ENCODE measurements at places on chromosomes 1 and 21. TPM values are rescaled to one million over a fixed set of nuclear protein-coding genes. Genes with fewer than 3 reads are reported as not detected.

ACTL8 gene
- not detected for total RNA-seq

TMPRSS15 gene
- total RNA-seq = not detected

TRIM17 gene
- 0.96 TPM for total RNA-seq

RNF115 gene
- total RNA-seq = 11.9 TPM

C1orf198 gene
- total RNA-seq = 2.2 TPM

P3H1 gene
- total RNA-seq = 17.6 TPM

NRIP1 gene
- total RNA-seq = 41.6 TPM

CNKSR1 gene
- 2.3 TPM for total RNA-seq

NPPA gene
- not detected for total RNA-seq

TRNAU1AP gene
- 21.4 TPM for total RNA-seq

DNA sequence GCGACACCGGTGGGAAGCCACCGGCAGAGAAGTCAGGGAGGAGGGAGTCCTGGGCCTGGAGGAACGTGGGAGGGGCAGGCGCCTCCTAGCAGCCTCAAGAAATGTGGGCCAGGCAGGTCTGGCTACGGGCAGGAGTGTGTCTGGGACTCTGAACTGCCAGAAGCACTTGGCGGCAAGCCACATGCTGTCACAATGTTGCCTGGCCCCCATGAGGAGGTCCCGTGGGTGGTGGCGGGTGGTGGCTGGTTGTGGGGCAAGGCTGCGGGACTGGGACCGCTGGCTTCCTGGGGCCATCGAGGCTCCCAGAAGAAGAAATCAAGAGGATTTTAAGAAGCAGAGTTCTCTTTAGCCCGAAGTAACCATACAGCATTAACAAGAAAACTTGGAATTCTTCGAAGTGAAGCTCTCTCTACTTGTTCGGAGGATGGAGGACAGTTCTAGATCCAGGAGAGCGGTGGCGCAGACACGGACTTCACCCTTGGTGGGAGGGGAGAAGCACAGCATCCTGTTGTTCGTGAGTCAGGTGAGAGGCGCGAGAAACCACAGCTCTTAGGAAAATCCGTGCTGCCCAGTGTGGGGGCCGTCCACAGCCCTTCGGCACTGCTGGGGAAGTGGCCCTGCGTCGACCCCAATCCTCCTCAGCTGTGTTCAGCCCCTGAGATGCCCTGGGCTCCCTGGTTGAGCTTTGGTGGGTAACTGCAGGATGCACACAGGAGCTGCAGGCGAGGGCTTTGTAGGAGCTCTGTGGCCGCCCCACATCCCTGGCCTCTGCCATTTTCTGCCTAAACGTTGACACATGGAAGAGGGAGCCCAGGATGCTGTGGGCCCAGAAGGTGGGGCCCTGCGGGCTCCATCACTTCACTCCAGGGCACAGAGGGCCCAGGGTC lies 12.4 kb downstream of the SKI start:
- peaks cover 39% of the 10 kb centered on the region for H3K36me3 ChIP-seq
- H3K27me3 ChIP-seq = no peaks in the 10 kb centered on the region
- H3K4me3 ChIP-seq = no peak overlapping the region
- H3K4me1 ChIP-seq = peaks cover 92% of the 10 kb centered on the region
- H3K27ac ChIP-seq = no peak overlapping the region

- no peaks in the 10 kb centered on the region for H3K27me3 ChIP-seq
- no peaks in the 10 kb centered on the region for H3K36me3 ChIP-seq
- H3K4me1 ChIP-seq = no peaks in the 10 kb centered on the region
- H3K27ac ChIP-seq = no peak overlapping the region
- H3K4me3 ChIP-seq = no peak overlapping the region
Measured at GRCh38 chr1:240242601-240243144, 151.0 kb downstream of the FMN2 start.

DNA sequence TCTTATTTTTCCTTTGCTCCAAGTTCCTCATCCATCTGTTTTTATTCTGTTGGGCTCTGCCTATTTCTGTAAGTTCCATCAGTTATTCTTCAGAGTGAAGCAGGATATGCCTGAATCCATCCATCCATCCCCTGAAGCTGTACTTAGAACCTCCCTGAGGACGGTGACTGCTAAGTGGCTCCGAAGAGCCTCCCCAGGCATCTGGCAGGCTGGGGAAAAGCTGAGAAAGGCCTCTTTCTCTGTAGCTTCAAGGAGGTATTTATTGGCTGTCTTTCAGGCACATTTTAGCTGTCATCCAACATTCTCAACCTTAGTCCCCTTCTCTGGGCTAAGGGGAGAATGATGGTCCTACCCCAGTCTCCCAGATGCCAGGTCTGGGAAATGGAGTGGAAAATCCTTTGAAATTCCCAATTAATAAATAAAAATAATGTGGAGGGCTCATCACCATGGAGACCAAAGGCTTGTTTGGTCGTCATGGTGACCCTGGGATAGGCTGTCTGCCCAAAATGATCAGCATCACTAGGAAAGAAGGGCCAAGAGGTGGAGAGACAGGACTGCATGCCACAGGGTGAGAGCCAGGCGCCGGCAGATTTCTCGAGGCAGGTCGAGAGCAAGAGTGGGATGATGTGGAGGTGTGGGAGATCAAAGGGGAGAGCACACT lies 82.0 kb downstream of the UBIAD1 start:
- H3K27ac ChIP-seq = no peak overlapping the region
- H3K36me3 ChIP-seq = no peaks in the 10 kb centered on the region
- no peak for DNase-seq
- H3K27me3 ChIP-seq = peaks cover 2% of the 10 kb centered on the region
- peaks cover 11% of the 10 kb centered on the region for H3K4me1 ChIP-seq

DNA sequence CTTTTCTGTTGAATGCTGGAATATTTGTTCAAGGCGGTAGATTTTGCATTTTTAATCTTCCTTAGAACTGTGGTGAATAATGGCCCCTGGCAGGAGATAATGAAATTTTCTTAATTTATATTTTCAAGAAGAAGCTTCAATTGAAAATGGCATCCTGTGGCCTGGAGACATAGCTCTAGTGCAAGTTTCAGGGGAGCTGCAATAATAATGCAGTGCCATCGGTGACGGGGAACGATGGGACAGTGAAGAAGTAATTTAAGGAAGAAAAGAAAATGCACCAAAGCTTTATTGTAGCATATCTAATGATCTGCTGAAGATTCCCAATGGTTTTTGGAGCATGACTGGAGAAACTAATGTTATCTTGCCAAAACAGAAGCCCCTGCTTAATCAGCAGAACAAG lies 128.4 kb downstream of the ADGRL2 start:
- H3K27me3 ChIP-seq = no peaks in the 10 kb centered on the region
- DNase-seq = no peak
- H3K36me3 ChIP-seq = no peaks in the 10 kb centered on the region
- no peak overlapping the region for H3K4me3 ChIP-seq

DNA sequence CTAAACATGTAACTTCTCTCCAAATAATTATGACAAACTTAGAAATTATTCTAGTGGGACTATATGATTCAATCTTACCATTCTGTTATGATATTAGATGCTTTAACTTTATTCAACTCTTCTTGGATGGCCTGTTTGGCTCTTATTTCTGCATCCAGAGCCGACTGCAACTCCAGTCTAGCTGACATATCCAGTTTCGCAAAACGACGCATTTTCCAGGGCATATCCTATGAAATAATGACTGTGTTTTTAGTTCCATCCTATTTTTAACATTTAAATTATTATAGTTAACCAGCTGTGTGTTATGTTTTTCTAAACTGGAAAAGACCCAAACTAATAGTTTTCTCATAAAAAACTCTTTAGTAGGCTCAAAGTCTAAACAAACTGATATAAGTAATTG lies 133.7 kb downstream of the COQ8A start:
- H3K4me3 ChIP-seq = no peak overlapping the region
- H3K27me3 ChIP-seq = no peaks in the 10 kb centered on the region
- DNase-seq = no peak
- H3K27ac ChIP-seq = no peak overlapping the region

- H3K36me3 ChIP-seq = no peaks in the 10 kb centered on the region
- DNase-seq = no peak
- no peak overlapping the region for H3K27ac ChIP-seq
- H3K27me3 ChIP-seq = no peaks in the 10 kb centered on the region
- no peaks in the 10 kb centered on the region for H3K4me1 ChIP-seq
- H3K4me3 ChIP-seq = no peak overlapping the region
Measured at GRCh38 chr21:14657241-14658008, 111.3 kb upstream of the SAMSN1 start.

- no peak overlapping the region for H3K27ac ChIP-seq
- no peak overlapping the region for H3K4me3 ChIP-seq
- H3K36me3 ChIP-seq = peaks cover 94% of the 10 kb centered on the region
Measured at GRCh38 chr1:55071477-55071876, 32.1 kb downstream of the PCSK9 start.

- no peak overlapping the region for H3K4me3 ChIP-seq
- no peak overlapping the region for H3K27ac ChIP-seq
- DNase-seq = peak; percentile 75
- H3K27me3 ChIP-seq = no peaks in the 10 kb centered on the region
Measured at GRCh38 chr1:207848234-207848633, 62.7 kb downstream of the CD34 start.

DNA sequence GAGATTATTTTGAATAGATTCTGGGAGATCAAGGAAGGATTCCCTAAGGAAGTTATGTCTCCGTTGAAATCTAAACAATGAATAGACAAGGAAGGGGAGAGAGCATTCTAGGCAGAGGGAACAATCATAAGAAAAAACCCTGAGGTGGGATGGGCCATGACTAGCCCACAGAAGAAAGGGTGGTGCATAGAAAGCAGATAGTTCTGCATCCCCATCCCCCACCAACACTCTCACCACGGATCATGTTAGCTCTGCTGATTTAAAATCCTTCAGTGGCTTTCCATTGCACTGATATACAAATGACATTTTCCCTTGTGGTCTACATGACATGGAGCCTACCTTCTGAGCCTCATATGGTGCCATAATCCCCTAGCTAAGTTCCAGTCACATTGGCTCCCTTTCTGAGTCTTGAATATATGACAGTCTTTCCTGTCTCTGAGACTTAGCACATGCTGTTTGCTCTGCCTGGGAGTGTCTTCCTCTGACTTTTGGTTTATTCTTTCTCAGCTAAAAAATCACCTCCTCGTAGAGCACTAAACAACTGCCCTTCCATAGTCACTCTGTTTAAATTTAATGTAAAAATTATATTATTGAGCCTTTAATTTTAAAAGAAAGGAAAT lies 15.2 kb downstream of the SCMH1 start:
- no peak for DNase-seq
- no peaks in the 10 kb centered on the region for H3K36me3 ChIP-seq
- no peak overlapping the region for H3K27ac ChIP-seq
- no peak overlapping the region for H3K4me3 ChIP-seq
- no peaks in the 10 kb centered on the region for H3K4me1 ChIP-seq
- no peaks in the 10 kb centered on the region for H3K27me3 ChIP-seq

DNA sequence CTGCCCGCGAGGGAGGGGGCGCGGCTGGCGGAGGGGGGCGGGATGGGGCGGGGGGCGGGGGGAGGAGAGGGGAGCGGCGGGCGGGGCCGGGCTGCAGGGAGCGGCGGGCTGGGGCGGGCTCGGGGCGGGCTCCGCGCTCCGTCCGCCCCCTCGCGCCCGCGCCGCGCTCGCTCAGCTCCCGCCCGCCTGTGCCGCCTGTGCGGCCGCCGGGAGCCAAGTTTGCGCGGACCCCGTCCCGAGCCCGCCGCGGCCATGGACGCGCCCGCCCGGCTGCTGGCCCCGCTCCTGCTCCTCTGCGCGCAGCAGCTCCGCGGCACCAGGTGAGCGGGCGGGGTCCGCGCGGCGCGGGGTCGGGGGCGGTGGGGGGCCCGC lies at the start of gene GABRD:
TSS of gene GABRD (plus strand) at position 174 of the 372 bp plus-strand sequence. CDS start at position 253, 79 bp downstream.
- H3K27me3 ChIP-seq = peaks cover 59% of the 10 kb centered on the region
- H3K4me1 ChIP-seq = peaks cover 19% of the 10 kb centered on the region
- no peak within 1 kb of the TSS for H3K4me3 ChIP-seq
- H3K36me3 ChIP-seq = no peaks in the 10 kb centered on the region
- H3K27ac ChIP-seq = no peak within 1 kb of the TSS

DNA sequence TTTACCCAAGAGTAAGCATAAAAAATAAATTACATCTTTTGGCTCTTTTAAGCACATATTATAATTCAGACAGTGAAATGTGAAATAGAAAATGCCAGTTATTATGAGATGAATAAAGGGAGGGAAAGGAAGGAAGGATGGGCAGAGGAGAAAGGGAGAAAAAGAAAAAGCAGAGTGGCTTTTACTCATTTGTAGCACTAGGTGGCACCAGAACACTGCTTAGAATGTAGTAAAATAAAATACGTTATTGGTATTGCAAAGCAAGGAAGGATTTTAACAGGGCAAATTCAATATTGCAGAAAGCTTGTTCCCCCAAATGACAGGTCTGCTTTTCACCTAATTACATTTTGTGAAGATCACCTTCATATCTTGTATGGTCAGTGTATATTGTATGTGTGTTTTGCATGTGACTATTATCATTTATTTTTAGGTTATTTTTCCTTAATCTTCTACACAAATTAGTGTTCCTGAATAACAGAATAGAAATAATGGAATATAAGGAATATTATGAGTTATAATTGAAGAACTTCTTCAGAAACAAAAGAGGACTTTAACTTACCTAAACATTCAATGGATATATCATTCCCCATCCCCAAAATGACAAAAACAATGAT lies 9.1 kb upstream of the PCNX2 start:
- H3K4me3 ChIP-seq = no peak overlapping the region
- no peak overlapping the region for H3K27ac ChIP-seq
- DNase-seq = no peak
- no peaks in the 10 kb centered on the region for H3K27me3 ChIP-seq
- H3K4me1 ChIP-seq = no peaks in the 10 kb centered on the region

- DNase-seq = peak; percentile 8
- peaks cover 2% of the 10 kb centered on the region for H3K27me3 ChIP-seq
- H3K36me3 ChIP-seq = no peaks in the 10 kb centered on the region
- H3K4me3 ChIP-seq = no peak overlapping the region
Measured at GRCh38 chr1:50271968-50272578, 151.2 kb downstream of the DMRTA2 start.

GRCh38 chr1:206560007-206560716 lies 52.1 kb downstream of the EIF2D start:
- DNase-seq = no peak
- H3K4me1 ChIP-seq = peaks cover 77% of the 10 kb centered on the region
- peak overlapping the region; percentile 94 for H3K4me3 ChIP-seq

- H3K36me3 ChIP-seq = peaks cover 38% of the 10 kb centered on the region
- no peak for DNase-seq
- H3K27me3 ChIP-seq = no peaks in the 10 kb centered on the region
- H3K27ac ChIP-seq = no peak overlapping the region
- H3K4me3 ChIP-seq = no peak overlapping the region
Measured at GRCh38 chr1:52658795-52659194, 25.8 kb downstream of the SHISAL2A start.

- H3K4me1 ChIP-seq = peaks cover 17% of the 10 kb centered on the region
- DNase-seq = no peak
- peaks cover 9% of the 10 kb centered on the region for H3K36me3 ChIP-seq
- H3K27me3 ChIP-seq = no peaks in the 10 kb centered on the region
- H3K27ac ChIP-seq = peak overlapping the region; percentile 86
Measured at GRCh38 chr21:14382486-14382834, 486 bp downstream of the HSPA13 start.

- no peak for DNase-seq
- H3K27me3 ChIP-seq = no peaks in the 10 kb centered on the region
- H3K27ac ChIP-seq = no peak overlapping the region
- H3K36me3 ChIP-seq = no peaks in the 10 kb centered on the region
- no peak overlapping the region for H3K4me3 ChIP-seq
Measured at GRCh38 chr1:209076688-209077087, 506.8 kb upstream of the CAMK1G start.
